ENCODE measurements at places on chromosomes 13 and 19.

DNA sequence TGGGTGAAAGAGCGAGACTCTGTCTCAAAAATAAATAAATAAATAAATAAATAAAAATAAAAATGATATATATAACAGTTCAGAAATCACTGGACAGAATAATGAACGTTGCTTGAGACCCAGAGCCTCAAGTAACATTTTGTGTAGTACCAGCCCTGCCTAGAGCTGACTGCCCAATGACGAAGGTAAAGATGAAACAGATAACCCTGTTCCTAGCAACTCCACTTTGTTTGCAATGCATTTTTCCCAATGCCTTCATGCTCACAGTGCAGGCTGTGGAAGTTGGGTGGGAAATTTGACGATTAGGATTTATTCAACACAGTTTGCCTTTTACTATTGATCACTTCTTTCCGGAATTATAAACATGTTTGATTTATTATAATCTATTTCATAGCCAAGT lies 22.2 kb upstream of the FRY start:
- no peak for DNase-seq

GRCh38 chr19:1356508-1356865 lies 27.2 kb upstream of the NDUFS7 start:
- DNase-seq: no peak

- no peak for DNase-seq
Observed at GRCh38 chr13:103605546-103606326, 539.5 kb upstream of the SLC10A2 start.

GRCh38 chr19:6219586-6220290 lies 60.0 kb downstream of the MLLT1 start:
- DNase-seq: no peak

DNA sequence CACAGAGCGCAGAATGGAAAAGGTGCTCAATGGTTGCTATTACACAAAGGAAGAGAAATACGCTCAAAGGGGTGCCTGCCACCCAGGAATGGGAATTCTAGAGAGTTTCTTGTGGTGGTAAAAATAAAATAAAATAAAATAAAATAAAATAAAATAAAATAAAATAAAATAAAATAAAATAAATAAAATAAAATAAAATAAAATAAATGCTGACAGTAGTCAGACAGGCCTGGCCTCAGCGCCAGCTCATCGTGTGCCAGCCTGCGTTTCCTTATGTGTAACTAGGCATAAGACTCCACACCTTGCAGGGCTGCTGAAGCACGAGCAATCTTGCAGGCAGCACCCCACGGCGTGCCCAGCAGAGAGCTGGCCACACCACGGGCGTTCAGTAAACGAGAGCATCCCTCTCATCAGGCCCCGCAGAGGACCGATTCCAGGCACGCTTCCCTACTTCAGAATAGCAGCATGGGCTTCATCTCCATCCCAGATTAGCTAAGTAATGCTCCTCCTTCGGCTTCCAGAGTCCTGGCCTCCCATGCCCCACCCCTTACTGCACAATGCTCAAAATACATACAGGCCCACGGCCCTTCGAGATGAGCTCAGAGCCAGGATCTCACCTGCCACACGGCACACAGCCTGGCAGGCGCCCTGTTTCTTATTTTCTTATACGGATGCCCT lies 5.6 kb downstream of the NAPA start:
- DNase-seq: no peak

Data from stimulated activated CD4-positive, alpha-beta T cell treated with anti-CD3 and anti-CD28 coated beads, Interleukin-1b, Interleukin-23, amount 100 ng/mL, for 24 hours (primary cell).